Activated CD8-positive, alpha-beta T cell treated with anti-CD3 and anti-CD28 coated beads for 36 hours (primary cell): ENCODE measurements at places on chromosomes 1 and 21. TPM values are rescaled to one million over a fixed set of nuclear protein-coding genes. Genes with fewer than 3 reads are reported as not detected.

DNA sequence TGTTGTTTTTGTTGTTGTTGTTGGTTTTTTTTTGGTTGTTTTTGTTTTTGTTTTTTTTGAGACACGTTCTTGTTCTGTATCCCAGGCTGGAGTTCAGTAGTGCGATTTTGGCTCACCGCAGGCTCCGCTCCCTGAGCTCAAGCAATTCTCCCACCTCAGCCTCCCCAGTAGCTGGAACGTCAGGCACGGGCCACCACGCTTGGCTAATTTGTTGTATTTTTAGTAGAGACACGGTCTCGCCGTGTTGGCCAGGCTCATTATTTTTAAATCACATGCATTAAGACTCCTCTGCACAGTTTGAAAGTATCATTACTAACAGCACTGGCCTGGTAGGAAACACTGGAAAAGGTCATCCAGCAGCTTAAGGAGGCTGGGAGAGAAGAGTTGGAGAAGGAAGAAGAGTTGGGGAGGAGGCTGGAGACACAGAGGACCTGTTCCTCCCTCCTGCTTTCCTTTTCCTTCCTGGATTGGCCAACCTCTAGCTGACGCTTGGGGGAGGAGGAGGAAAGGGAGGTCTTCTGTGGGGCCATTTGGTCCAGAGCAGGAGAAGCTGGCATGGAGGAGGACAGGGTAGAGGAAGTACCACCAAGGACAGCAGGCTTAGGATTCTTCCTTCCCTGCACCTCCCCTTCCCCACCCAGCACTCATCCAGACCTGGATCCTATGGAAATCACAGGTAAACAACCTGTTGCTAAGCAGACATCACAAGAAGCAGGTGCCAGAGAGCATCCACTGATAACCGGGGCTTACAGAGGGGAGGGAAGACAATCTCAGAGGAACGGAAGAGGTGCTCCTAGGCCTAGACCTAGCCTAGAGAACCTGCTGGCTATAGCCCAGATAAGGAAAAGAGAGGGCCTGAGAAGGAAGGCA, 71.9 kb upstream of the GOLT1A start:
- no peak overlapping the region for H3K4me3 ChIP-seq
- H3K4me1 ChIP-seq = peaks cover 22% of the 10 kb centered on the region
- no peaks in the 10 kb centered on the region for H3K27me3 ChIP-seq
- no peak for DNase-seq
- H3K27ac ChIP-seq = no peak overlapping the region

DNA sequence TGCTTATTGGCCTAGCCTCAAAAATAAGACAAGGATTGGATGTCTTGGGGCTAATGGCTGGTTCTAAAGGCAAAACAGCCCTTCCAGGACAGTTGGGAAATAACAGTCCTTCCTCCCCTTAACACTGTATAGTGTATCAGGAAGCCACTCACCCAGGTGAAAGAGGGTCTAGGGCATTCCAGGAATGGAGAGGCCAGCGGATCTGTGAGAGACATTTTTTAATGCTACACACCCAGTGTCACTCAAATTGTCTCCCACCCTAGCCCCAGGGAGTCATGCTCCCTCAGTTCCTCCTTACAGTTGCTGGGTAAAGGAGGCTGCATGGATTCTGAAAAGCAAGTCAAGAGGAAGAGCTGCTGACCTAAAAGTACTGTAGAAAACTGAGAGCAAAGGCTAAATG, 24.1 kb upstream of the EXO1 start:
- H3K27me3 ChIP-seq = no peaks in the 10 kb centered on the region
- no peak for DNase-seq
- H3K27ac ChIP-seq = no peak overlapping the region
- no peaks in the 10 kb centered on the region for H3K36me3 ChIP-seq
- no peak overlapping the region for H3K4me3 ChIP-seq

DNA sequence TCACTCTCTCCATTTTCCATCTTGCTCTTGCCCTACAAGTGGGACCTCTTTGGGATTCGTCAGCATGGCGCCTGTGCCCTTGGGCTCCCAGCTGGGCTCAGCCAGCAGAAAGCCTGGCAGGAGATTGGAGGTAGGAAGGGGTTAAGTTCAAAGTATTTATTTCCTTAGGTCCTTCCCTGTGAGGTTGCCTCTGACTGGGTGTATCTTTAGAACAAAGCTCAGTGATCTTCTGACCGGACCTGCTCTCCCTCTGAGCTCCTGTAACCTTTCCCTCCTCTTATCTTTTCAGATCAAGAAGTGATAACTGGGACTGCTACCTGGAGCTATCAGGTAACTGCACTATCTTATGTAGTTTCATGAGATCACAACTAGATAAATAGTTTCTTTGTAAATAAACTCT, 75.8 kb upstream of the ABCD3 start:
- H3K4me3 ChIP-seq = no peak overlapping the region
- H3K27me3 ChIP-seq = peaks cover 3% of the 10 kb centered on the region
- H3K36me3 ChIP-seq = no peaks in the 10 kb centered on the region

- no peak for DNase-seq
- no peak overlapping the region for H3K4me3 ChIP-seq
- H3K27me3 ChIP-seq = no peaks in the 10 kb centered on the region
- no peaks in the 10 kb centered on the region for H3K36me3 ChIP-seq
- no peak overlapping the region for H3K27ac ChIP-seq
These were observed 736.8 kb upstream of the NCAM2 start for GRCh38 chr21:20261364-20261763.

TMEM240 gene
- 0.45 TPM for total RNA-seq

DNA sequence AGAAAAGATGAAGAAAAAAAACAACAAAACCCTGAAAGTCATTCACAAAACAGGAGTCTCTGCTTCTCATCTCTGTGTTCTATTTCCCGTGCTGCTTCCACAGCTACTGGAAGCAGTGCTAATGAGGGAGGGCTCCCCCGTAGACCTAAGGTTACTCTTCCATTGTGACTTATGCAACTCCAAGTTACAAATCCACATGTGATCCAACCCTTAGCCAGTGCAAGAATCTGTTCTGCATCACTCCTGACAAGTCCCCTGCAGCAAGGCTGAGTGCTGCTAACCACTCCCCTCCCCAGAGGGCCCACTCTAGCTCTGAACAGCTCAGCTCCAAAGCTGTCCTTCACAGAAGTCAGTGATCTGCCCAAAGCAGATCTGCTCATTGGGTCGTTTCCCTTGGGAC, 10.3 kb downstream of the DNALI1 start:
- no peak overlapping the region for H3K27ac ChIP-seq
- no peak for DNase-seq
- no peaks in the 10 kb centered on the region for H3K27me3 ChIP-seq
- peaks cover 43% of the 10 kb centered on the region for H3K36me3 ChIP-seq
- H3K4me1 ChIP-seq = peaks cover 16% of the 10 kb centered on the region

POGZ gene
- total RNA-seq = 69.0 TPM

DNA sequence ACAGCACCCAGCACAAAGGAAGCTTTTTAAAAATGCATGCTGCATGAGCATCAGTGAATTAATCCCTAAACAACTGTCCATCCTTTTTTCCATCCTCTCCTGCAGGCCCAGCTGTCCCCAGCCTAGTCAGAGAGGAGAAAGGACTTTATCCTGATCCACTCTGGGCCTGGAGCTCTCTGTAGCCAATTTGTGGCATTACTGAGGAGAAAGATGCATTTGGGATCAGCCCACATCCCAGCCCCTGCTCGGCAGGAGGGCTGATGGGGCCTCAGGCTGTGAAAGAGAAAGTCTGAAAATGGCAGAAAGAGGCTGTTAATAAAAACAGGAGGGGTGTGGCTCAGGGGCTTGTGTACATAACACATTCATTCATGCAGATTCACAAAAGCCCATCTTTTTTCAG, 37.5 kb upstream of the ATP2B4 start:
- no peak overlapping the region for H3K27ac ChIP-seq
- peaks cover 8% of the 10 kb centered on the region for H3K4me1 ChIP-seq
- no peak overlapping the region for H3K4me3 ChIP-seq
- DNase-seq = no peak

FLG2 gene
- total RNA-seq = not detected

DNA sequence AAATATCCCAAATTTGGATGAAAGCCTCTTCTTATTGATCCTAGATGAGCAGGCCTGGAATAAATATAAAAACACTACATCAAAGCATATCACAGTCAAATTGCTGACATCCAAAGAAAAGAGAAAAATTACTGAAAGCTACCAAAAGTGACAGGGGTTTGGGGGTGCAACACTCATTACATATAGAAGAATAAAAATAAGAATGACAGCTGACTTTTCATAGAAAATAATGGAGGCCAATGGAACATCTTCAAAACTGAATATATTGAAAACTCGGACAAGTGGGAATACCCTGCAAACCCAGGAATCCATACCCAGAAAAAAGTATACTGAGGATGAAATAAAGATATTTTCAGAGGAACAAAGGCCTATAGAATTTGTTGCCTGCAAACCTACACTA, 84.0 kb downstream of the FOXJ3 start:
- no peaks in the 10 kb centered on the region for H3K27me3 ChIP-seq
- H3K36me3 ChIP-seq = peaks cover 44% of the 10 kb centered on the region
- no peak for DNase-seq
- H3K27ac ChIP-seq = no peak overlapping the region
- peaks cover 21% of the 10 kb centered on the region for H3K4me1 ChIP-seq

DNA sequence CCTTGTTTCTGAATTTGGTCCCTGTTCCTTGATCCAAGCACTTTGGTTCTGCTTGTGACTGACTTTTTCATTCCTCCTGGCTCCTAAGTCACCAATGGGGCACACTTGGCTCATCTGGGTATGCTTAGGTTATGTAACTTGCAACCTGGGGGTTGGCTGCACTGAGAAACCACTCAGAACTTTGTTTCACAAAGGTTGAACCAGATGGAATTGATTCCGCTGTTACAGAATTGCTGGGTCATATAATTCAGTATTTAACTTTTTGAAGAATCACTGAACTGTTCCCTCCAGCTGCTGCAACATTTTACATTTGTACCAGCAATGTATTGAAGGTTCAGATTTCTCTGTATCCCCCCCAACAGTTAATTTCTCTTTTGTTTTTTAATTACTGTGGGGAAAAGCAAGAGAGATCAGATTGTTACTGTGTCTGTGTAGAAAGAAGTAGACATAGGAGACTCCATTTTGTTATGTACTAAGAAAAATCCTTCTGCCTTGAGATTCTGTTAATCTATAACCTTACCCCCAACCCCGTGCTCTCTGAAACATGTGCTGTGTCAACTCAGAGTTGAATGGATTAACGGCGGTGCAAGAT, 9.6 kb upstream of the NVL start:
- peaks cover 7% of the 10 kb centered on the region for H3K4me1 ChIP-seq
- DNase-seq = no peak
- no peak overlapping the region for H3K4me3 ChIP-seq
- no peaks in the 10 kb centered on the region for H3K27me3 ChIP-seq

CHI3L1 gene
- not detected for total RNA-seq

MARK1 gene
- total RNA-seq = not detected

EXO1 gene
- 66.8 TPM for total RNA-seq

GRCh38 chr1:43367026-43367903, 546 bp downstream of the ELOVL1 start:
- peaks cover 44% of the 10 kb centered on the region for H3K36me3 ChIP-seq
- H3K27me3 ChIP-seq = no peaks in the 10 kb centered on the region
- peak overlapping the region; percentile 95 for H3K4me3 ChIP-seq
- peak; percentile 58 for DNase-seq

GRCh38 chr1:204709021-204709420, 23.5 kb upstream of the LRRN2 start:
- H3K27ac ChIP-seq = no peak overlapping the region
- H3K4me1 ChIP-seq = peaks cover 28% of the 10 kb centered on the region
- no peak for DNase-seq
- H3K36me3 ChIP-seq = no peaks in the 10 kb centered on the region

GRCh38 chr1:247172996-247173395, 1.2 kb upstream of the ZNF124 start:
- peaks cover 14% of the 10 kb centered on the region for H3K4me1 ChIP-seq
- DNase-seq = no peak
- H3K27ac ChIP-seq = no peak overlapping the region
- H3K4me3 ChIP-seq = no peak overlapping the region
- no peaks in the 10 kb centered on the region for H3K27me3 ChIP-seq
- peaks cover 19% of the 10 kb centered on the region for H3K36me3 ChIP-seq

FMN2 gene
- not detected for total RNA-seq

DNA sequence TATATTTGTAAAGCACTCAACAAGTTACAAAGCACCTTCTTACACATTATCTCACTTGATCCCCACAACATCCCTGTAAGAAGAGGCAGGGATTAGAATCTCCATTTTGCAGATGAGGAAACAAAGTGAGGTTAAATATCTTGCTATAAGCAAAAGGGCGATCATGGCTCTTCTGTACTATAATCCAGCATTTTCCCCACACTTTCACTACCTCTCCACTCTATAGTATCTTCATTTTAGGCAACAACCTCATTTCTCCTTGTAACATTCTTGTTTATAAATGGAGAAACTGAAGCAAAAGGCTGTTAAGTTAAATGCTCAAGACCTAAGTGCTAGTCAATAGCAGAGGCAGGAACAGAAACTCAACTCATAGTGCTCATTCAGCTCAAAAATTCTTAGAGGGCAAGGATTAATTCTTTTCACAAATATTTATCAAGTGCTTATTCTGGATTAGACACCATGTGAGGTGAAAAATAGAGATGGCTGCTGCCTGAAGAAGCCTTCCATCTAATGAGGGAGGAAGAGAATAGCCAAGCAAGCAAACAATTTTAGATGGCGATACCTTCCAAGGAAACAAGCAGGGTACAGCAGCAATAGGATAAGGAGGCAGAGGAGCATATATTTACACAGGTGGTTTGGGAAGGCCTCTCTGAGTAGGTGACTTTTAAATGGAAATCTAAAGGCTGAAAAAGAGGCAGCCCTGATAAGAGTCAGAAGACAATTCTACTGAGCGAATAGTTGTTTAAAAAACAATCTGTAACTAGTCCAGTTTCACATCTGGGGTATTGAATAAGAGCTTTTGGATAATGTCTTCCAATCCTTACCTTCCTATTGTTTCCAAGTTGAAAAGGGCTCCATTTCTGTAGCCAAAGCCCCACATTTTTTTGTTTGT, 3.5 kb downstream of the ERRFI1 start:
- no peaks in the 10 kb centered on the region for H3K36me3 ChIP-seq
- no peak for DNase-seq
- H3K27ac ChIP-seq = no peak overlapping the region
- H3K4me1 ChIP-seq = peaks cover 12% of the 10 kb centered on the region
- H3K4me3 ChIP-seq = no peak overlapping the region

GRCh38 chr1:234528074-234528865, 49.3 kb upstream of the TARBP1 start:
- DNase-seq = no peak
- peaks cover 19% of the 10 kb centered on the region for H3K4me1 ChIP-seq
- H3K36me3 ChIP-seq = no peaks in the 10 kb centered on the region

DNA sequence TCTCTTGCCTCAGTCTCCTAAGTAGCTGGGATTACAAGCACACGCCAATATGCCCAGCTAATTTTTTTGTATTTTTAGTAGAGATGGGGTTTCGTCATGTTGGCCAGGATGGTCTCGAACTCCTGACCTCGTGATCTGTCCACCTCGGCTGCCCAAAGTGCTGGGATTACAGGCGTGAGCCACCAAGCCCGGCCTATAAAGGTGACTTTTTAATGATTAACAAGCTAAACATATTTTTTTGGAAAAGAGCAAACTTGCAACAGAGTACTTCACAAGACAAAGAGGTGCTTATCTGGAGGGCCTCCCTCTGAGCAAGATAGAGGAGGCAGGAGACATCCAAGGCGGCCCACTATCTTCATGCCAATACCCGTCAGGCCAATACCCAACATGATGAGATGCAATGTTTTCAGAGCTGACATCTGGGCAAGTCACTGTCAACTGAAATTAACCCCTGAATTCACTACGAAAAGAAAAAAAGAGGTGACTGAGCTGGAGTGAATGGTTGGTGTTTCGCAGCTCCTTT, 10.5 kb downstream of the BCAR3 start:
- no peak overlapping the region for H3K4me3 ChIP-seq
- no peak overlapping the region for H3K27ac ChIP-seq
- no peaks in the 10 kb centered on the region for H3K36me3 ChIP-seq
- no peak for DNase-seq
- H3K4me1 ChIP-seq = no peaks in the 10 kb centered on the region
- no peaks in the 10 kb centered on the region for H3K27me3 ChIP-seq
